ENCODE measurements at places on chromosomes 6 and 20.

DNA sequence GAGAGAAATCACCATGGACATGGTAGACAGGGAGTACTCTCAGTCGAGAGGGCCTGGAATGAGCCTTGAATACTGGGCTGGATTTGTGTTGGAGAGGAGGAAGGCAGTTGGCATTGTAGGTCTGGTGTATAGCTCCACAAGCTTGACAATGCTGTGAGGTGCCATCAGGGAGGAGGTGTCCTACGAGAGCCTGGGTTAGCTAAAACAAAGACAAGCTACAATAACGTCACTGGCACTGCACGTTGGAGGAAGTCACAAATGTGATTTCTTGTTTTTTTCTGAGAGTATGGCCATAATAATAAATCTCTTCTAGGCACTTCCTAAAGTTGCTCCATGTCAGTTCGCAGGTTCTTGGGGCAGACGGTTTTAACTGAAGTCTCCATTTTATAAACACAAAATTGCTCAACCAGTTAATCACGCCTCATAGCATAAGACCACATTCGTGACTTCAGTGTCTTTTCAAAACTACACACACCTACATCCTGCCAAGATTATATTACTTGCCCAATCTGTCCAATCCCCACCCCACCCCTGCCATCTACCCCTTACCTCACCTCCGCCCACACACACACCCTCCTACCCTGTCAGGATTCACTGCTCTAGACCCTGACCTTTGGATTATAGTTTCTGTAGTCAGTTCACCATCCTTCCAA is 4.4 kb upstream of the HLA-DMB start:
- DNase-seq = no peak

- DNase-seq = peak; percentile 86
Measured at GRCh38 chr6:16761471-16762267, 409 bp upstream of the ATXN1 start.

DNA sequence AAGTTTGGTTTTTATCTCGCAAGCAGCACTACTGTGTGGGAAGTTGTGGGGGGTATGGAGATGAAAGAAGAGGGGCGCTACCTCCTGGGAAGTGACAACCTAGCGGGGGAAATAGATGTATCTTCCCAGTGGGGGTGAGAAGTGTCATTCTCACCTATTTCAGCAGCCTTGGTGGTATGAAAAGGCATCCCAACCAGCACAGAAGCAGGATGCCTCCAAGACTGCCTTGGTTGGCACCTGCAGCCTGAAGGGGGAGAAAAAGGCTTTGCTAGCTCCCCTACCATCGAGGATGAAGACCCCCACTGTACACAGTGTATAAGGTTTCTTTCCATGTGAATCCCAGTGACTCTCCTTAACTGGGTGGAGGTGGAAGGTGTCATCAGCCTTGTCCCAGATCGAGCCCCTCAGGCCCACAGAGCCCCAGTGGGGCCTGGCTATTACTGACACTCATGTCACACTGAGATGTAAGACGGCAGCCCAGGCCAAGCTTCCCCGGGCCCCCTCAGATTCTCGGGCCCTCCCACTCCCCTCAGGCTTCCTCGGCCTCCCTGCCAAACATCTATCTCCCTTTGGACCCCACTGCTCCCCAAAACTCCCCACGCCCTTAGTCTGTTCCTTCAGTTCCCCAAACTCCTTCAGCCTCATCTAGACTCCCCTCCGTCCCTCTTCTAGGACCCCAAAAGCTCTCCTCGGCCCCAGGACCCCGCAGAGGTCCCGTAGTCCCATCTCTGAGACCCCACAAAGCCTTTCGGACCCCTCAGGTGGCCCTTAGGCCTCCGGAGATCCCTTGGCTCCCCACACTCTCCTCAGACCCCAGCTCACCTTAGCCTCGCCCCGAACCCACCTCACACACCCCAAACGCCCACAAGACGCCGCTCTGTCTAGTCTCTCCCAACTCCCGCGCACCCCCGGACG is 688 bp downstream of the COMMD7 start:
- peak; percentile 3 for DNase-seq

DNA sequence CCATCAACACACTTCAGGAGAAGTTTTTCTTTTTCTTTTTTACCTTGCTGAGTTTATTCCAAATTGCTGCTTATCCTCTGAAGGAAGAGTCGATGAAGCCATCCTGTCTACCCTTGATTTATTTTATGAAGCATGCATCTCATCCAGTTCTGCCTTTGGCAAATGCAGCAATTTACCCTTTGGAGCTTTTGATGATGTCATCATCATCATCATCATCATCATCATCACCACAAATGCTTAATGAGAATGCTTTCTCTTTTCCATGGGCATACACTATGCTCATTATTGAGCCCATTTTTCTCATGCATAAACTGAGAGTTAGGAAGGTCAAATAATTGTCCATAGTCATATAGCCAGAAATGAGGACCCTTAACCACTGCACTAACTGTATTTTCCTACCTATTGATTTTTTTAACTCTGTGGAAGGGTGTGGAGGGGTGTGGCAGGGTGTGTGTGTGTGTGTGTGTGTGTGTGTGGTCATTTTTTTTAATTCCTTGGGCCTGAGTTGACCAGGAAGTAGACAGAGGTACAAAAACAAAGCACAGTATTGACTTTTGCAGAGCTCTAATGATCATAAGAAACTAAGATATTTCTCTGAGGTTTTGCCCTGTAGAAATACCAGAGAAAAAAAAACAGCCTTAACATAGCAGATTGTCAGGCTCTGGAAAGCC is 82.8 kb downstream of the COL9A1 start:
- no peak for DNase-seq

GRCh38 chr6:150741633-150742200 is 123.8 kb upstream of the MTHFD1L start:
- no peak for DNase-seq

DNA sequence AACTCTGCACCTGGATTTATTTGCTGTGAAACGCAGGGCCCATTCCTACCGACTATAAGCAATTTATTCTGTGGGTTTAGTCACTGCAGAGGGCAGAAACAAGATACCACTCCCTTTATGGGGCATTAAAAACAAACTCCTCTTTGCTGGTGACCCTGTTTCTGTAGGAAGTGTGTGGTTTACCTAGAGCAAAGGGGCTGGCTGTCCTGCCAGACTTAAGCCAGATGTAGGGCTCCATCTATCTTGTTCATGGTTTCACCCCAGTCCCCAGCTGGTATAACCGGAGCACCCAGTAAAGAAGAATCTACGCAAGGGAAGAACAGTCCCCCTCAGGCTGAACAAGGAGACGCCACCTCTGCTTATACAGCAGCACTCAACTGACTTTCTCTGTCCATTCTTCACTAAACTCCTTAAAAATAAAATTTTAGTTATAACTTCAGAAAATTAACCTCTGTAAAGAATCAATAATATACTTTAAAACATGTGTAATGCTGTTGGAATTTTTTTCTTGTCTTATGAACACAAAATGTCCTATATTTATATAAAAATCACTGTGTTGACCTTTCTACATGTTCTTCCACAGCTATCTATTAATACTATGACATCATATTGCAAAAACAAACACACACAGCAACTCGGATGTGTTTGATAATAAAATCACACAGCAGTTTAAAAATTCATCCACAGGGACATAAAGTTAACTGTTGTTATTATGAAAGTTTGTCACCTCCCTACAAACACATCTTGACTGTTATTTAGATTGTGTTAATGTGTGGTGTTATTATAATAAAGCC is 126.1 kb upstream of the RPS6KA2 start:
- DNase-seq = no peak

DNA sequence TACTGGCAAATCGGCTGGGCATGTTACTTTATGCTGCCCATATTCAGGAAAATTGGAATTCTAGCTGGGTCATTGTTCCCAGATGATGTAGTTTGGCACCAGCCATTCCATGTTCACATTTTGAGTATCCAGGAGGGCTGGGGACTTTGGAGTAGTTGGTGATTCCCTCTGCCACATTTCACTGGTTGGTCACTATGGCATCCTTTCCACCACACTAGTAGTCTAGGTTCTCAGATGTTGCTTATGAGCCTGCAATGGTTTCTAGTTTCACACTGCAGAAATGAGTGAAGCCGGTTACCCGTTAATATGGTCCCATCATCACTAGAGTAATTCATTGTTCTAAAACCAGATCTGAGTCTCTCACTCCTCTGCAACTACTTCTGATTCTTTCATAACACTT is 4.6 kb downstream of the PTPN1 start:
- DNase-seq = no peak

- no peak for DNase-seq
Measured at GRCh38 chr6:129440691-129441090, 269.3 kb downstream of the ARHGAP18 start.

DNA sequence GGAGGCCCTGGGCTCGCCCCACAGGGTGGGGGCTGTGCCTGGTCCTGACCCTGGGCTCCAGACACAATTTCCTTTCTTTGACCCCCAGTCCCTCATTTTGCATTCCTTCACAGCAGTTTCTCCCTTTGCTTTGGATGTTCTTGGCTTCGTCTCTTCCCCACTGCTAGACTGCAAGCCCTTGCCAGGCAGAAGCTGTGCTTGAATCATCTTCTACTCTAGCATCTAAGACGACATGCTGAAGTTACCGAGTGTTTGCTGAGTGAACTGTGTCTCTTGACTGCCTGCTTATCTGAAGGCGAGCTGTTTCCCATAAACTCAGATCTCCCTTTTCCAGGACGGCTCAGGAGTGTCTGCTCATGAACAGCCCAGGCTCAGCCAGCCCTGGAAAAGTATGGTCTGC is 14.3 kb upstream of the SYNDIG1 start:
- no peak for DNase-seq

- no peak for DNase-seq
Measured at GRCh38 chr6:1516742-1517520, 92.8 kb upstream of the FOXC1 start.

DNA sequence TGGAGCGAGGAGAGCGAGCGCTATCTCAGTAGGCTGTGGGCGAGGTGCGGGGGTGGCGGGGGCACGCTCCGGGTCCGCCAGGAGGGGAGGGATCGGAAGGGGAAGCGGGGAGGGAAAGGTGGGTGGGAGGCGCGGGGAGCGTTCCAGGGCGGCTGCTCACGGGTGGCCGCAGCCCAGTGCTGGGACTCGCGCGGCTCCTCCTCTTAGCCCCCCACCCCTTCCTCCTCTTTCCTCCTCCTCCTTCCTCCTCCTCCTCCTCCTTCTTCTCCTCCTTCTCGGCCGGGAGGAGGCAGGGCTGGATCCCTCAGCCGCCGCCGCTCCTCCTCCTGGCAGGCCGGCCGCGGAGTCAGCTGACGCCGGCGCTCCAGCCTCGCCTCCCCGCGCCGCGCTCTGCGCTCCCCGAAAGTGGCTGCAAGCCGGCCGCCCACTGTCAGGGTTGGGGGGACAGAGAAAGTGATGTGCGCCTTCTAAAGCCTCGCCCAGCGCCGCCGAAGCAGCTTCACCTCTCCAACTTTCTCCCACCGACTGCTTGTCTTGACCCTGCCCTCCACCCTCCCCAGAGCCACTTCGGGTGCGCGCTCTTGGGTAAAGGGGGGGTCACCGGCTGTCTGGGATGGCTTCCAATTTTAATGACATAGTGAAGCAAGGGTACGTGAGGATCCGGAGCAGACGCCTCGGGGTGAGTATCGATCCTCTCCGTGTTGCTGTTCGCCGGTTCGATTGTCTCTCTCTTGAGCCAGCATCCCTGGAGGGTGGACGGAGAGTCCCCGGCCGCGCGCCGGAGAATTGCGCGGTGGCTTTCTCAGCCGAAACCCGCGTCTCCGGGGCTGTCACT is at the start of gene DOK5:
Gene DOK5, plus strand, starts transcription at position 260 of the 835 bp plus-strand sequence. Its CDS starts 354 bp downstream, at position 614.
- DNase-seq = no peak

DNA sequence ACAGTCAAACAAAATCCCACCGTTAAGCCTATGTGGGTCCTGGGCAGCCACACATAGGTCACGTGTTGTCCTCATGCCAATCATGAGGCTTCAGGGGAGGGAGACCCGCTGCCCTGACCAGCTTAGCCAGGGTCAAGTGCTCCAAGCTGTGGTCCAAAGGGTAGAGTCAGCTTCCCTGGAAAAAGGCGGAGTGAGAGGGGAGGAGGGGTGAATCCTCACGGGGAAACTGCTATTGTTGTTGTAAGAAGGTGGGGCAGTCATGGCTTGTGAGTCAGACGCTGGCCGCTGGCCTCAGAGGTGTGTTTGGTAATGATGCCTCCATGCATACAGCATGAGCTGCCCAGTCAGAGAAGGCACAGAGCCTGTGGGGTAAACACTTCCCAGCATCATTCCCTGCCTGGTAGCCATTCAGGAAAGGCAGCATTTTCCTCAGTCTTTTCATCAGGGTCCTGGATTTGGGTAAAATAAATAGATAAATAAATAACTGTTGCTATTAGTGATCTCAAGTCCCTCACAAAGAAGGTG is 8.7 kb downstream of the CST3 start:
- no peak for DNase-seq

DNA sequence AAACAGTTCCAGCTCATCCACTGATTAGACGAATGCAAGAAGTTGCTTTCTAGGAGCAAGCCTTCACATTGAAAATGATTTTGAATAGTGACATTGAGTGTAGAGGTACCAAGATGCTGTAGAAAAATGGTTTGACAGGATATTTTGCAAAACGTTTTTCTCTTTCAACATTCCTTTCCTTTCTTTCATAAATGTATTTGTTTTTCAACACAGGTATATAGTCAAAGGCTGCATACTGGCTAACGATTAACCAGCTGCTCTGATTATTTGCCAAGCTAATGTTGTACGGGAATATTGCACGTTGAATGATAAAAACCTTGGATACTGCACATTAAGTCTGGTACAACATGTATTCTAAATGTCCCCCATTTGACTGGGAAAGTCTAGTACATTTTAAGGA is 78.8 kb upstream of the TENT5A start:
- no peak for DNase-seq

DNA sequence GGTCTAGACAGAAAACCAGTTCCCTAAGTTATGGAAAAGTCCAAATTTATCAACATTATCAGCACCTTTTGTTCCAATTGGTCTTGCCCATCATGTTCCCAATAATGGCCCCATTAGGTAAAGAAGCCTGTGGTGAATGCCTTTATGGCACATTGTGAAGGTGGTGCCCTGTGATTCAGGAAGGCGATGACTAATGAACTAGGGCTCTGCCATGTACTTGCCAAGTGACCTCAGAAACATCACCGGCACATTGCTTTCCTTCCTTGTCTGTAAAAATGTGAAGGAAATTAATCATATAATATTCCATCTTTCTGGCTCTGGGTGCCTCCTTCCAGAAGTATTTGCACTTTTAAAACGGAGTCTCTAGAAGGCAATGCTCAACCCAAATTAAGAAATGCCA is 132.3 kb downstream of the UNC5CL start:
- no peak for DNase-seq

DNA sequence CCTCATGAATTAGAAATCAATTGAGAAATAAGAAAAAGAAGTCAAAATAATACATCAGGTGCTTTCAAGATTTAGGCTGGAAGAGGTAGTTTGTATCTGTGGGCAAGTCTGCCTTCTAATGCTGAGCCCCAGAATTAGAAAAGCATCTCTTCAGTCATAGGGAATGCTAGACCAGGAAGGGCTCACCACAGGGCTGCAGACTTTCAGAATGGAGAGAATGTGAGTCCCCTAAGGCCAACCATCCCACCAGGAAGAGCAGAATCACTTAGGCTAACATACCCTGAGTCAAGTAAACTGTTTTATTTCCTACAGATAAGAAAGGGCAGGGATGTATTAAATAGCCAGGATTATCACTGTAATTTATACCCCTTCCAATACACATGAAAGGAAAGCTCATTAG is 510.2 kb downstream of the RNF144B start:
- no peak for DNase-seq

All from effector CD4-positive, alpha-beta T cell (primary cell).